ENCODE measurements at places on chromosomes 4 and X.

- no peak for DNase-seq
Measured at GRCh38 chrX:86914569-86914968, 603.0 kb upstream of the KLHL4 start.

GRCh38 chr4:170242471-170242870 lies 152.7 kb upstream of the AADAT start:
- no peak for DNase-seq

GRCh38 chr4:144750348-144750747 lies 104.4 kb downstream of the HHIP start:
- no peak for DNase-seq

DNA sequence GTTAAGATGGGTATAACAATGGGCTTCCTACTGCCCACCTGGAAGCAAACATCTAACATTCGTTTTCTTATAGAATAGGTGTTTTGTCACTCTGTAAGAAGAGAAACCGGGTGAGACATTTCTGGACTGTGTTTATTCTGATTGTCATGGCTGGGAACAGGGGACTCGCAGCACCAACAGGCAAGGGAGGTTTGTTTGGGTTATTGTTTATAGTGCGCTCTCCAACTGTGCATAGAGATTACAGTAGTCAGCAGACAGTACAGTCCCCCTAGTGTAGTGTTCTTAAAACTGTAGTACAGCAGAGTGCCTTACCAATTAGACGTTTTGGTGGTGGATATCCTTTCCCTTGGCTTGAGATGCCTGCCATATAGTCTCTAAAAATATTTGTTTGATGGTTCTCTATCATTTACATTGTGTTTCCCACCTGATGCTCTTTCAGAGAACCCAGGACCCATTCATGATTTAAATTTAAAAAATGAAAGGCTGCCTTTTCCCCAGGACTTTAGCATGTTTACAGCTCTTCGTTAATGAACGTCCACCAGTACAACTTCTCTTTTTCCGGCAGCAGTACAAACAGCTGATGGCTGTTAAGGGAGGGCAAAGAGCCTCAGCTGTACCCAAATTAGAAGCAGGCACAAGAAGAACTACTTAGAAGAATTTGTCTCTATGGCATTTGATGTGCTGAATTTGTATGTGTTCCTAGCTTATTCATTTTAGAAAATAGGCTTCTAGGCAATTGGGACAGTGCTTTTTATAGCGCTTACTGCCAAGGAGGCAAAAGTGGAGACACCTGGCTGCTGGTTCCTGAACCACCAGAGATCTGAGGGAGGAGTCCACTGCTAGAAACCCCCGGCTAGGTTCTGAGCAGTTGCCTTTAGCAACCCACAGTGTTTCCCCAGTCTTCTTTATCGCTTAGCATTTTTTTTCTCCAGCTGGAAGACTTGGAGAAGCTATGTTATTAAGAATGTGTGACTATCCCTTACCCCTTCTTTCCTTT lies 1.0 kb upstream of the RNF150 start:
- no peak for DNase-seq

GRCh38 chr4:176300565-176300964 lies 19.2 kb upstream of the SPCS3 start:
- DNase-seq, result no peak

DNA sequence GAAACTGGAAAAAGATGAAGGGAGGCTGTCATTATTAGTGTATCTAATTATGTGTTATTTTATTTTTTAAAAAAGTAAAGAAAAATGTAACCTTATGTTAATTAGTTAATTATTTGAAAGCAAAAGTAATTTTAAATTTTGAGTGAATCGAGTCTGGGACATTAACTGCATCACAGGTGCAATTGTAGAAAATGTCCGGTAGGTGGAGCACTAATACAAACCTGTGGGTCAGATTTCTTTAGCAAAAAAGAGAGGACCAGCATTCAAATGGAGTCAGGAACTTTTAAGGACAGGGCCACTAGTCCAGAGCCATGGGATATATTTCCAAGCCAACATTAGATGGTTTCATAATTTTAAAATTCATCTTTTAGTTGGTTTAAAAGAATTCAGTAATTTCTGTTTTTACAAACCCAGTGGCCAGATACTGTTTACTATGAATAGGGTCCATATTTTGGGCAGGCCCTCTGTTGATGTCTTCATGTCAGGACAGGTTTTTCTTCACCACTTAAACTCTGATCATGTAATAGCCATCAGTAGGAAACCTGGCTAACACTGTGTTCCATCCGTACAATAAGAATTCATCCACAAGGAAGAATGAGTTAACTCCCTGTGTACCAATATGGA lies 27.2 kb downstream of the BST1 start:
- DNase-seq, result no peak

- no peak for DNase-seq
Measured at GRCh38 chrX:41634284-41634683, 54.5 kb upstream of the GPR34 start.

- DNase-seq, result no peak
Measured at GRCh38 chrX:57565198-57565597, 26.6 kb upstream of the ZXDB start.

DNA sequence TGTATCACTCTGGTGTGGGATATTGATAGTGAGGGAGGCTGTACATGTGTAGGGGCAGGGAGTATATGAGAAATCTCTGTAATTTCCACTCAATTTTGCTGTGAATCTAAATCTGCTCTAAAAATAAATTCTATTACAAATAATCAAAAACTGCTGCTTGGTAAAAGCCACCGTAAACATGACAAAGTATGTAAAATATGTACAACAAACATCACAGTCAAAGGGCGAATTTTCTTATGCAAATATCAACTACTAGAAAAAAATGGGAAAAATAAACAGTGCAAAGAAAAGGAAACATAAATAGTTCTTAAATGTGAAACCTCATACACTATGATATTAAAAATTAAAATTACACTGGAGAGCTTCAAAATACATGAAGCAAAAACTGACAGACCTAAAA lies 105.1 kb upstream of the DCLK2 start:
- DNase-seq, result no peak

DNA sequence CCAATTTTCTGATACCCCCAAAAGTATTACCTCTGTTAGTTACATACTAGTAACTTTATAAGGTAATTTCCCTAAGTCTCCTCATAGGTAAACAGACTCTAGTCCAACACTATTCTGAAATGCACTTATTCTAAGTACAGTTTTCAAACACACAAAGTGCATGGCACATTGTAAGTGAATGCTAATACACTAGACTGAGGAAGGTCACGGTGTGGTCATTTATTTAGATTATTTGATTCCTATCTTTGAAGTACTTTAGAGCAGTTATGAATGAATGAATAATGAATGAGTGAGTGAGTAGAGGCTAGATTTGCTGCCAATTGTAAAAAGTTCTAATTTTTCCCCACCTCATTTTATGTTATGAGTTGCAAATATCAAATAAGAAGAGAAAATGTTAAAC lies 132.8 kb upstream of the UGT8 start:
- DNase-seq, result no peak

DNA sequence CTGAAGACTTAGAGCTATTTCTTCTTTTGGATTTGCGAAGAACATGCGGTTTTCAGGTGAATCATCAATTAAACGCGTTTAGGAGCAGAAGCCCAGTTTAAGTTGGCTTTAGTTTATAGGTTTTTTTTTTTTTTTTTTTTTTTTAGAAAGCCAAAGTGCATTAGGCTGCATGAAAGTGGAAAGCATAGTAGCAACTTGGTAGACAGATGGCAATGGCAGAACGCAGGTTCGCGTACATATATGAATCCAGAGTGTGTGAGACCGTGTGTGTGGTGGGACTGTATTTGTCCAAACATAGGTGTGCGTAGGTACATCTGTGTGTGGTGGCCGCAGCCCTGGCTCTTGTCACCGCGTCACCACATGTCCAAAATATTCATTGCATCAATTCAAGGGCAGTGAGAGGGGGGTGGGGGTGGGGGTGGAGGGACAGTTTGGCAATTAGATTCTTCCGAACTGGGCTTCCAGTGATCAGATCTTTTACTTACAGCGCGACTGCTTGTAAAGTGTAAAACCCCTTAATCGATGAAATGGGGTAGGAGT lies 901 bp downstream of the JADE1 start:
- peak; percentile 46 for DNase-seq

- DNase-seq, result no peak
Measured at GRCh38 chr4:150250293-150250997, 172.2 kb downstream of the DCLK2 start.

DNA sequence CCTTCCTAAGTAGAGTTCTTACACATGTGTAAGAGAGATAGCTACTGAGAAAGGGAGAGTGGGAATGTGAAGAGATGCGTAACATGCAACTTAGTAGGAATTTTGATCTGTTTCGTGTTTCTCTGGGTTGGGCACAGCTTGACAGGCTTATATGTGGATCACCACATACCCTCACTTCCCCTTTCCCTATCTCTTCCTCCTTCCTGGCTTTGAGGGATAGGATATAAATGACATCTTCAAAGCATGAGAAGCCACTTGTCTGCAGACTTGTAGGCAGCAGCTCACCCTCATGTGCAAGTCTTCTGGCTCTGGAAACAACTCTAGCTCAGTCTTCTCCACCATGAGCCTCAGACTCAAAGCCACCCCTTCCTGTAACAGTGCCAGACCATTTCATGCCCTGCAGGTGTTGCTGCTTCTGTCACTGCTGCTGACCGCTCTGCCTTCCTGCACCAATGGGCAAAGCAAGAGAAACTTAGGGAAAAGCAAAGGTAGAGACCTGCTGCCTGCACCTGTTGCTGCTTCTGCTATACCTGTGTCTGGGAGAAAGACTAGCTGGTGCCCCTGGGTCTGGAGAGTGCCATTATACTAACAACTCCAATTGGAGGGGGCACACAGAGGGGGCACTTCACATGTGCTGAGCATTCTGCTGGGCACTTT lies 5.4 kb upstream of the PF4V1 start:
- DNase-seq, result no peak

DNA sequence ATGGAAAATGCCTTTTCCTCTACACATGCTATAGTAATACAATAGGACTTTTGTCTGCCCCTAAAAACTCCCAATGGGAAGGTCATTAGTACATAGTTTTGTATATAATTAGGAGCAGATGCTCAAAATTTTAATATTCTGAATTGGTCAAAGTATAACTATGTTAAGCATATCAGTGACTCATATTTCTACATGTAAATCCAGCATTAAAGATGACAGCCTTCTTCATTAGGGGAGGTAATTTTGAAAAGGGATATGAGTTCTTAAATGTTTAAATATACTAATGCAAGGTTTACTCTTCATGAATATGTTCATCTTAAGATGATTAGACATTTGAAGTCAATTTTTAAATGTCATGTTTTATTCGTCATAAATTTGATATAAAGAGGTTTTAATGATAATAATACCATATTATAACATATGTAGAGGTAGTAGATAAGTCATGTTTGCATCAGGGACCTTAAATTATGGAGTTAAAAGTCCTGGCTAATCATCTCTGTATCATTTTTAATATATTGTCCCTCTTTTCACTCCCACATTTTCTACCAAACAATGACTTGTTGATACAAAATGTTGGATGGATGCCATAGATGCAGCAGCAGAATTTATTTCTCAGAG lies 218.8 kb downstream of the STPG2 start:
- no peak for DNase-seq

DNA sequence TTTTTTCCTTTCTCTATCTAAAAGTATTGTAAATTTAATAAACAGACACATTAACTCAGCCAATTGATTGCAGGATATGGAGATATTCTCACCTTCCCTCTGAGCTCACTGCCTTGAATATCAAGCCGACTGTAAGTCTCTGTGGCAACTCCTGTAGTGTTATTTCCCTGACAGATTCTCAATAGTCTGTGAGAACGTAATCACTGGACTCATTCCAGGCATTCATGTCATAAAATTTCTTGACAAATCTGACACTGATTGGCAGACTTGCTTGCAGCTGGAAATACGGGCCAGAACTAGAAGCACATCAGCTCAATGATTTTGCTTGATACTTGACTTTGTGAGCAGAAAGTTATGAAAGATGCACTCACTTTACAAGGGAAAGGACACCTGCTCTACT lies 29.6 kb downstream of the FAM47B start:
- DNase-seq, result no peak

- no peak for DNase-seq
Measured at GRCh38 chrX:70437011-70437410, 7.6 kb upstream of the DLG3 start.

DNA sequence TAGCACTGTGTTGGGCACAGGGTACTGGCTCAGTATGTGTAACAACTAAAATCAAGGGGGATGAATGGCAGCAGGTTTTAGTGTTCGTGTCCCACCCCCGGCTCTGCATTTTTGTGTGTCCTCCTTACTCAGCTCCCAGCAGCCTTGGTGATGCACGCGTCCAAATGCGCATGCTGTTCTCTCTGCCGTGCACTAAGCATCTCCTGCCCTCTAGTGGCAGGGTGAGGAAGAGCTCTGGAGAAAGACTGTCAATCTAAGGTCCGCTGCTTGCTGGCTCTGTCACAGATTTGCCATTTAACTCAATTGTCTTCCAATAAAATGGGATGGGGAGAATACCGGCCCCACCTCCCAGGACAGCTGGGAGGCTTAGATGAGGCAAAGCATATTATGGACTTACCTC lies 61.4 kb downstream of the WFS1 start:
- no peak for DNase-seq

GRCh38 chr4:106690487-106690886 lies 321.9 kb upstream of the GIMD1 start:
- DNase-seq, result no peak

DNA sequence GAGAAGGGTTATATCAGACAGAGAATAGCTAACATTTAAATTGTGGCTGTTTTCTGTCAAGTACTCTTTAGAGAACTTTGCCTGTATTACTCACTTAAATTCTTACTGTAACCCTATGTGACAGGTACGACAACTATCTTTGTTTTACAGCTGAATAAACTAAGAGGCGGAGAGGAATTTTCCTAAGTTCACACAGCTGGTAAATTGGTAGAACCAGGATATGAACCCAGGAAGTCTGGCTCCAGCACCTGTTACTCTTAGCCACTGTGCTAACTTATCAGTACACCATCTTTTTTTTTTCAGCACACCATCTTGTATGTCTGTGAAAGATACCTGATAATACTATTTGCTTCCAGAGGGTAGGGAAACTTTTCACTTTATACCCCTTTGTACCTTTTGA lies 2.0 kb upstream of the SYP start:
- no peak for DNase-seq

GRCh38 chr4:137124278-137124932 lies 407.9 kb downstream of the PCDH18 start:
- no peak for DNase-seq

- no peak for DNase-seq
Measured at GRCh38 chr4:143085224-143085623, 99.5 kb upstream of the USP38 start.

DNA sequence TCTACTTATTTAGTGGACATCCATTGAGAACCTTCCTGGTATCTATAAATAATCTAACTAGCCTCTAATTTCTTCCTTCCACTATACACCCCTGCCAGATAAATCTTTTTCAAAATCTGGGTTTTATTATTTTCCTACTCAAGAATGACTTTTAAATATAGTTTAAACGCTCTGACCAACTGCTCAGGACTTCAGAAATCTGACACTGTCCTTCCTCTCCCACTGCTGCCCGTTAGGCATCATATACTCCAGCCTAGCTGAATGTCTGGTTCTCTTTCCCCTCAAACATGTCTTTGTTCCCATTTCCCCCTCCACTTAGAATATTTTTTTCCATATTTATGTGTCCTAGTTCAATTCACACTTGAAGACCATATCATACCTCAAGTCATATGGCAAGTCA lies 35.2 kb upstream of the CBLL2 start:
- no peak for DNase-seq

All from left ventricle myocardium superior (tissue), 1 donor.